ENCODE measurements at places on chromosomes 16 and 17. TPM values are rescaled to one million over a fixed set of nuclear protein-coding genes. Genes with fewer than 3 reads are reported as not detected.
A peak's percentile ranks its signal among the peaks of the same experiment; 100 is the strongest.

DNA sequence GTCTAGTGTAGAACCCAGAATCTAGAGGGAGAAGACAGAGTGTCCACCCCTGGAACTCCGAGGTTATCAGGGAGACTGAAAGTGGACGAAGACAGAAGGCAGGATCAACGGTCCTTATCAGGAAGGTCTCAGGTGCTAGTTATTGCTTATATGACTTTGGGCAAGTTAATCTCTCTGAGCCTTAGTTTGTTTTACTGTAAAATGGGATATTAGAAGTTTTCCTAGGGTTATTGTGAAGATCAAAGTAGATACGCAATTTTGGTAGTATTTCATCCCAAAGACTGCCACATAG lies 1.2 kb downstream of the RNF167 start:
- no peak for DNase-seq

DNA sequence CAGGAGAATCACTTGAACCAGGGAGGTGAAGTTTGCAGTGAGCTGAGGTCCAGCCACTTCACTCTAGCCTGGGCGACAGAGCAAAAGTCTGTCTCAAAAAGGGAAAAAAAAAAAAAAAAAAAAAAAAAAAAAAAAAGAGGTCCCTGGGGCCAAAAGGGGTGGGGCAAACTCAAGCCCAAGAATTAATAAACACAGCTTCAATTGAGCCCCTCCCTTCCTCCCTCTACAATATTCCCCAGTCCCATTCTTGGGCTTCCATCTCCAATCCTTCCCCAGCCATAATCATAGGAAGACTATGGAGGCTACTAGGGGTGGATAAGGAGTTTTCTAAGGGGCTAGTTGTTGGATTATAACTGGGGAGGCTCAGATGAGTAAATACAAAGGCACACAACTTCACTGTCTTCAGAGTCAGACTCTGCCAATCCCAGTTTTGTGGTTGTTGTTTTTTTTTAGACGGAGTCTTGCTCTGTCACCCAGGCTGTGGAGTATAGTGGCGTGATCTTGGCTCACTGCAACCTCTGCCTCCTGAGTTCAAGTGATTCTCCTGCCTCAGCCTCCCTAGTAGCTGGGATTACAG lies 9.5 kb downstream of the CAVIN1 start:
- peak; percentile 23 for DNase-seq

Gene PHLPP2
- total RNA-seq = 1.5 TPM

Gene ATAD5
- total RNA-seq = 0.38 TPM

GRCh38 chr16:52101246-52101645 lies 445.7 kb downstream of the TOX3 start:
- no peak for DNase-seq

Gene MYLK3
- 304 TPM for total RNA-seq

- no peak for DNase-seq
Observed at GRCh38 chr16:26911436-26911835, 155.3 kb upstream of the C16orf82 start.

- DNase-seq = no peak
Observed at GRCh38 chr17:45384789-45385262, 47.8 kb downstream of the ARHGAP27 start.

Gene ADAD2
- total RNA-seq = 0.65 TPM

DNA sequence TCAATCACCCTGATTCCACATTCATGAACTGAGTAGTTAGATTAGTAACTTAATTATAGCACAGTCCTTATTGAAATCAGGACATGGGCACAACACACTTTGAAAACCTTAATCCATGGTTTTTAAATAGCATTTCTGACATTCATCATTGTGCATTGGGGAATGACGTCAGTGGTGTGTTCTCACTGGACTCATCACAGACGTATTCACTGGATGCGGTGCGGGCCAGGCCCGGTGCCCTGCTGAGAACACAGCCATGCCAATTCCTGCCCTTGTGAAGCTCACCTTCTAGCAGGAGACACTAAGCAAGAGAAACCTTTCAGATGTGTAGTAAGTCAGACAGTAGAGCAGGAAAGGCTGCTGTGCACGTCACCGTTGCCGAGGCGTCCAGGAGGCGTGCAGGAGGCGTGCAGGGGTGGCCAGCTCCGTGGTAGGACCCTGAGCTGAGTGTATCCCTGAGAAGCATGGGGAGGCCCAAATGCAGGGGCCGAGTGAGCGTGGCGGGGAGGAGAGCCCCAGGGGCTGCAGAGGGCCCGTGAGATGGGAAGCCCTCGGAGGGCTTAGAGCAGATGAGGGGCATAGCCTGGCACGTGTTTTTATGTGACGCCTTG lies 12.9 kb downstream of the BANP start:
- no peak for DNase-seq

GRCh38 chr17:68033636-68034451 lies 1.7 kb upstream of the KPNA2 start:
- DNase-seq = no peak

Gene DRC3
- 1.4 TPM for total RNA-seq

DNA sequence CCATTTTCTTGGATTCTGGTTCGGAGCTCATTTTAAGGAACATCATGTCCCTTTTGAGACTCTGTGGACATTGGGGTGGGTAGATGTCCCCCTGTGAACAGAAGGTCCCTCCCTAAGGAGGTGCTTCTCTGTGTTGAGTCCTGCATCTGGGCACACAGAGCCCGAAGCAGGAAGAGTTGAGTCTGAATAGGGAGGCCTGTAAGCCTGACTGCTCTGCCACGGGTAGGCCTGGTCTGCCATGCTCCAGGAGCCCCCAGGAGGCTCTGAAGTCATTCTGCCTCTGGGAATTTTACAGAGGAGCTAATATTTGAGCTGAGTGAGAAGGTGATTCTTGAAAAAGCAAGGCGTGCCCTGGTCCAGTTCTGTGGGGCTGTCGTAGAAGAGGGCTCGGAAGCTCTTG lies 50.6 kb downstream of the TENT4B start:
- DNase-seq = no peak

Gene KRTAP4-6
- total RNA-seq = not detected
